ENCODE measurements at places on chromosomes 16 and 17.

- no peak for DNase-seq
Observed at GRCh38 chr16:20411055-20411454, 1.7 kb downstream of the ACSM5 start.

GRCh38 chr17:48522031-48522653 is 8.7 kb downstream of the HOXB1 start:
- peak; percentile 29 for DNase-seq

DNA sequence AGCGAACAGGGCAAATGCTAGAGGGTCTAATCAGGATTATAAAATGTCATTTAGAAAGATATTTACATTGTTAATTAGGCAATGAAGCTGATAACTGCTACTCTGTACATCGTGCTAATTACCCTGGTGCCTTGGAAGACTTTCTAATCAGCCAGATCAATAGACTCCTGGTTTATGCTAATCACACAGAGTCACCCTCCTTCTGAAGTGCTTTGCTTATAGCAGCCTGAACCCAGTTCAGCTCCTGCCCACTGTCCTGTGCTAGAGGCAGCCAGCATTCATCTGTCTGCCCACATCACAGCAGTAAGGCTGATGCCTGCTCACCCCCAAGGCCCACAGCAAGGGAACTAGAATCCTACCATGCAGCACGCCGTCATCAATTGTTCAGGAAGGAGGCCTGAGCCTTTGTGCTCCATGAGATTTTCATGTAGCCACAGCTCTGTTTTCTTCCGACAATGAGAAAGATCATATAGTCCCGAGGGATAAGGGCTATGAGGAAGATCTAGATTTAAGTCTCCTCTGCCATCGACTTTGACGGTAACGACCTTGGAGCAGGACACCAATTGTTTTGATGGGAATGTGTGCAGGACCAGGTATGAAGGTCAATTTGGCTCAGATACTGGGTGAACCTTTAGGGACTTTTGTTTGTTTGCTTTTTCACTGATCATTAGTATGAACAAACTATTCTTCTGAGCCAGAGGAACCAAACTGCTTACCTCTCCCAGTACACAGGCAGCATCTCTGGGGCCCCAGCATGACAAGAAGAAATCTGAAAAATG is 12.5 kb upstream of the LYRM9 start:
- DNase-seq, result no peak

- DNase-seq, result peak; percentile 61
Observed at GRCh38 chr16:3065069-3065741, at the start of gene IL32. Gene IL32, plus strand, starts transcription at chr16:3065640. Its CDS starts 172 bp downstream, at chr16:3065812.

DNA sequence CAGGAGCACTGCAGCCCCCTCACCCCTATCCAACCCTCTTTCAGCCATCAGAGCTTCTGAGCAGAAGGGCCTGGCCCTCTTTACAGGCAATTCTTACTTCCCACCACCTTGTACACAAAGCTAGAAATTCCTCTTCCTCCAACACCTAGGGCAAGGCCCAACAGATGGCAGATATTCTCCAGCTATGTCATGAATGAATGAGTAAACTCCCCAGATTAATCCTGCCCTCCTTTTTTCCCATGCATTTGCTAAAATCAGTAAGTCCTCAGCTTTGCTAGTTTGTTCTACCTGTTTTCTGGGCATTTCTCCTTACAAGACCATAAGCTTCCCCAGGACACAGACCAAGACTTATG is 20.4 kb upstream of the MRPS23 start:
- no peak for DNase-seq

DNA sequence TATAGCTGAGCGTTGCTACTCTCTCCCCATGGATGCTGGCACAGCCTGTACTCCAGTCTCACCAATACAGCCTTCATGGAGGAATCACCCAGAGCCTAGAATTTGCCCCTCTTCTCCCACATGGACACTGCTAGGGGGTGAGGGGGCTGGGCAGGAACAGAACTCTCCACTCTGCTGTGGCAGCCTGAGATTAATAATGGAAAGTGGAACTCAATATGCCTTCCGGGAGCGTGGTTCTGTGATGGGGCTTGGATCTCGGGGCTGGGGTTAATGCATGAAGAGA is 1.2 kb downstream of the SLC9A5 start:
- no peak for DNase-seq

- DNase-seq, result no peak
Observed at GRCh38 chr17:40447148-40447644, 3.9 kb downstream of the IGFBP4 start.

DNA sequence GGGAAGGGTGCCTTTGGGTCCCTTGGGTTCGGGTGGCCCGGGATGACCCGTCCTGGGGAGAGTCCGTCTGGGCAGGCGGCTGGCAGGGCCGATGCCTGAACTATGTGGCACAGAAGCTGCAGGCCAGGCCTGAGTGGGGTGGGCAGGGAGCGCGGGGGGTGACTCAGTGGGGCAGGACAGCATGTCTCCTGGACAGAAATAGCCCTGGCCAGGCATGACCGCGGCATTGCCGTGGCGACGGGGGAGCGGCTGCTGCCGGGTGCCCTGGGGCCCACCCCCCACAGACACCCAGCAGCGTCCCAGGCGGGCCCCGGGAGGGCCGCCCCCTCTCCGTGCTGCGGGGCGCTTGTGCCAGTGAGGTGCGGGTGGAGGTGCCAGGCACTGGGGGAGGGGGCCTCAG is 1.8 kb upstream of the C1QTNF8 start:
- no peak for DNase-seq

DNA sequence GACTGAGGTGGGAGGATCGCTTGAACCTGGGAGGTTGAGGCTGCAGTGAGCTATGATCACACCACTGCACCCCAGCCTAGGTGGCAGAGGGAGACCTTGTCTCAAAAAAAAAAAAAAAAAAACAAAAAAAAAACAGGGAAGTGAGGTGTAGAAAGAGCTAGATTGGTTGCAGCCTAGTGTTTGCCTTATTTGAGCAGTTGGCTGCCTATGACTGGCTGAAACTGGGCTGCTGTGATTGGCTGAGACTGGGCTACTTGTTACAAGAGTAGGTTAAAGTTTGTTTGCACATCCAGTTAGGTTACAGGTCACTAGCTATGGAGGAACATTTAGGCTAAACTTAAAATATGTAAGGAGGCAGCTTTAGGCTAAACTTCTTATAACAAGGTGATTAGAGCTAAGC is 5.7 kb downstream of the DHRS7B start:
- DNase-seq, result no peak

GRCh38 chr17:13367154-13367553 is 234.6 kb downstream of the HS3ST3A1 start:
- no peak for DNase-seq

DNA sequence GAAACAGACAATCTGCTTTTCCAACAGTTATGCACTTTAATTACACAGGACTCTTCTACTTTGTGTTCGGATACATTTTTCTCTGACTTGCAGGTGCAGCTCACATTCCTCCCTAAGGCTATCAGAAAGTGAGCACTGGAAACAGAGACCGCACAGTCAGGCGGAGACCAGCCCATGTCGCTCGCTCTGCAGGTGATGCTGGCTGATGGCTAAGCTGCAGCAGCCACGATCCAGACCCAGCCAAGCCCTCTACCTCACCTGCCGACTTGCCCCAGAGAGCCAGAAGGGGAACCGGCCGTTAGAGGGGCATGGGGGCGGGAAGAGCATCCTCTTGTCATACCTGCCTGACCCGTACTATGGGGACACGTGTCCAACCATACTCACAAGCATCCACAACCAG is 33.8 kb downstream of the MAP1LC3B start:
- DNase-seq, result no peak

DNA sequence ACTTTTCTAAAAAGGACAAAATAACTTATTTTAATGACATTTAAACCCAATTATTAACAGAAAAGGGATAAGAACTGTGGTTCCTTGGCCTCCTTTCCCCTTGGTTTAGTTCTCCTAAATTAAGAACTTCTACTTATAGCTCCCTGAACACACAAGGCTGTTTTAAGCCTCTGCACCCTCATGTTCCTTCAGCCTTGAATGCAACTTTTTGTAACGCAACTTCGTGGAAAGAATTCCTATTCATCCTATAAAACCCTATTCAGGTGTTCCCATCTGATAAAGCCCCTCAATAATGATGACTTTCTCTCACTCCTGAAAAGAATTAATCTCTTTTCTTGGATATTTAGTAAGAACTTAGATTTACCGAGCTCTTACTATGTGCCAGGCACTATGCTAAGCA is 6.3 kb downstream of the STAT3 start:
- DNase-seq, result no peak

- no peak for DNase-seq
Observed at GRCh38 chr16:72856797-72857196, 191.1 kb downstream of the ZFHX3 start.

DNA sequence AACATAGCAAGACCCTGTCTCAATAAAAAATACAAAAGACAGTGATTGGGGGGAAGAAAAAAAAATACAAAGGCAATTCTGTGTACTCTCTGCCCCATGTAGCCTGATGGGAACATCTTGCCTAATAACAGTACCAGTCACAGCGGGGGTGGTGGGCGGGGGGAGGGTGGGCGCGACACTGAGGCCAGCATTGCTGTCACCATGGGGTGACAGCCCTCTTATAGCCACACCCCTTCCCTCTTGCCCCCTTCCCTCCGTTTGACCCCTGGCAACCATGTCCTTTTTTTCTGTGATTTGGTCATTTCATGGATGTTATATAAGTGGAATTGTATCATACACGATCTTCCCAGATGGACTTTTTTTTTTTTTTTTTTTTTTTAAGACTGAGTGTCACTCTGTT is 80.9 kb downstream of the DNAH17 start:
- DNase-seq, result no peak

DNA sequence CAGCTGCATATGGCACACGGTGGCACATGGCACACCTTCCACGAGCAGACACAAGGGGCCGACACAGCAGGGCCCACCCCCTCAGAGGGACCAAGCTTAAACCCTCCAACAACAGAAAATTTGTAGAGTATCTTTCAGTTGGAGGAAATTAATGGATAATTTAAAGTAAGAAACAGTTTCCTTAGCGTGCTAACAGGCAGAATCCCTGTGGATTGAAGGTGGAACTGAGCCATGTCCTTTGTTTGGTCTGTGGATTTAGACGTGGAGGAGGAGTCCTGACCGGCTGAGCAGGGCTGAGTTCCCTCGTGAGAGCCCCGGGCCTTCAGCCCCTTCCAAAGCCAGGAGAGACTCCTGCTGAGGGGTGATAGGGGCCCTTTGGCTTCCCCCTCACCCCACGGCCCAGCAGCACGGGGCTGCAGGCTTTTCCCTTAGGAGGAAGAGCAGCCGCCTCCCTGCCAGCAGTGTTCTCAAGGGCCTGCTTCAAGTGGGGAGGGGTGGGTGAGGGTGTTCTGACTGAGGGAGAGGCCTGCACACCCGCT is 1.4 kb upstream of the CYB561 start:
- DNase-seq, result no peak

- no peak for DNase-seq
Observed at GRCh38 chr17:64130559-64131001, 636 bp upstream of the ERN1 start.

DNA sequence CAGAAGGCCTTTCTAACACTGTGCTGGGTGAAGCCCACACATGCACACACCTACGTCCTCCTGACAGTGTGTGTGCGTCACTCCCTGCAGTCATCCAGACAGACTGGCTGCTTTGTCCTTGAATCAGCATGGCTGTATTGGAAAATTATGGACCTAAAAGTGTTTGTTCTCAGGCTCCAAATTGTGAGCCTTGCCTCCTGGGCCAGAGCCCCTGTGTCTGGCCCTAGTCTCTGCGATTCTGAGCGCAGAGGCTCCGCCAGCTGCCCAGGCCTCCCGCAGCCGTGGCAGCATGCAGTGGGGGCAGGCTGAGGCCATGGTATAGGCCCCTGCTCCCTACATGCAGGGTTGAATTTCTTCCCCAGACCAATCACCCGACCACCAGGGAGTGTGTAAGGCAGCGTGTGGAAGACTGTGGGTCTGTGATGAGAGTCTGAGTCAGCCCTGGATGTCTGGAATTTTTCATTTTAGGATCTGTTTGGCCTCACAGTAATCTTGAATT is 166.9 kb downstream of the LGALS9B start:
- DNase-seq, result peak; percentile 87

GRCh38 chr17:8031261-8031661 is 7.6 kb upstream of the ALOX15B start:
- no peak for DNase-seq

DNA sequence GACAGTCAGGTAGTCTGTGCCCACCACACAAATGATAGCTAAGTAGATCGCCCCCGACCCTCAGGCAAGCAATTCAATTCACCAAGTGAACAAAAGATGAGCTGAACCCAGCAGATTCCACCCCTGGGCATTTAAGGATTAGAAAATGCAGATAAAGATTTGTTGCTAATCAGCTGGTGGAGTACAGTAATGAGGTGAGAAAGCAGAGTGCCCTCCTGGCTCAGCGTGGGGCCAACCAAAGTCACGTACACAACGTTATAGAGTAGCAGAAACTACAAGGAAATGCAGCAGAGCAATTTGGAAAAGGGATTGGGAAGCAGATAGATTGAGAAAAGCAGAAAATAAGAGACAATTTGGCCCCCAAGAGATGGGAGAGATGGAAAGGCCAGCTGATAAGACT is 91.2 kb downstream of the SOX9 start:
- DNase-seq, result no peak

- DNase-seq, result no peak
Observed at GRCh38 chr16:53779186-53779585, 75.2 kb downstream of the FTO start.

DNA sequence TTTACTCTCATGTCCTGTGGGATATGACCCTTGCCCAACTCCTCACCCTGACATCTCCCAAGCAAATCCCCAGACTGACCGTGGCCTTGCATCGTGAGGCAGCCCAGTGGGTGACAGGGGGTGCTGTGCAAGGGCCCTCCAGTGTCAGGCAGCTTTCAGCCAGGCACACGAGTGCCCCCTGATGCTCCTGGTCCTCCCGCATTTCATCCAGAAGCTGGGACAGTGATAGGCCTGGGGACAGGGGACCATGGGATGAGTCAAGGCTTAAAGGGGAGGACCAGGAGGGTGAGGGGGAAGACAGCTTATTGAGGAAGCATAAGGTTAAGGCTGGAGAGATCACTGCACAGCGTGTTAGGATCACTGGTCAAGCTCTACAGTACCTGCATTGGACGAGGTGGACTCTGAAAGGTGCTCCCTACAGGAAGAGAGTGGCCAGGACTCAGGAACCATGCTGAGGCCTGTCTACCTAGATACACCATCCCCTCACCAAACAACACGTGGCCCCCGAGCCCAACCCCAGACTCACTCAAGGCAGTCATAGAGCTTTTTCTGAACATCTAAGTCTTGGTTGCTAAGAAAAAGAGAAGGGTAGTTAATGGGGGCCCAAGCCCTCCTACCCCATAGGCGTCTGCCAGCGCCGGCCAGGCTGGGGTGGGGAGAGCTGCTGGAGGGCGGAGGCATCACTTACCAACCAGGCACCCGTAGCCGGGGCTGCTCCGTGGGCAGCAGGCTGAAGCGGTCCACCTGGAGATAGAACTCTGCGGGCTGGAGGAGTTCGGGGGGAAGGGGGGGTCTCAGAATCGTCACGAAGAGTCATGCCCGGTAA is 998 bp downstream of the ACD start:
- no peak for DNase-seq

GRCh38 chr16:4700380-4700996 is 7.1 kb downstream of the NUDT16L1 start:
- no peak for DNase-seq

DNA sequence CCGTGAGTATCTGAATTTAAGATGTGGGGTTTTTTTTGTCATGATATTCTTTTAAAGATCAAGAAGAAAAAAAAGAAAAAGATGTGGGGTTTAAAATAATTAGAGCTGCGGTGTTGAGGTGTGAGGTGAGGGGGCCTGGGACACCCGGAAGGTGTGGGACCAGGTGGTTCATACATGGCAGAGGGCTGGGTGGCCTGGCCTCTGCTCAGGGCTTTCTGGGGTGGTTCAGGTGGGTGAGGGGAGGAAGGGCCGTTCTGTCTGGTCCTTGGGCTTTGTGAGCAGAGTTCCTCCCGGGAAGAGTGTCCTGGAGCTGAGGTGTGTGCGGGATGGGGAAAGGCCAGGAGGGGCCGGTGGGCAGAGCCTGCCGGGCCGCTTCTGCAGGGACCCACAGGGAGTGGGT is 5.0 kb downstream of the PRSS27 start:
- DNase-seq, result no peak
